AG04450 (cell line): ENCODE measurements at places on chromosomes 1 and 21.

DNA sequence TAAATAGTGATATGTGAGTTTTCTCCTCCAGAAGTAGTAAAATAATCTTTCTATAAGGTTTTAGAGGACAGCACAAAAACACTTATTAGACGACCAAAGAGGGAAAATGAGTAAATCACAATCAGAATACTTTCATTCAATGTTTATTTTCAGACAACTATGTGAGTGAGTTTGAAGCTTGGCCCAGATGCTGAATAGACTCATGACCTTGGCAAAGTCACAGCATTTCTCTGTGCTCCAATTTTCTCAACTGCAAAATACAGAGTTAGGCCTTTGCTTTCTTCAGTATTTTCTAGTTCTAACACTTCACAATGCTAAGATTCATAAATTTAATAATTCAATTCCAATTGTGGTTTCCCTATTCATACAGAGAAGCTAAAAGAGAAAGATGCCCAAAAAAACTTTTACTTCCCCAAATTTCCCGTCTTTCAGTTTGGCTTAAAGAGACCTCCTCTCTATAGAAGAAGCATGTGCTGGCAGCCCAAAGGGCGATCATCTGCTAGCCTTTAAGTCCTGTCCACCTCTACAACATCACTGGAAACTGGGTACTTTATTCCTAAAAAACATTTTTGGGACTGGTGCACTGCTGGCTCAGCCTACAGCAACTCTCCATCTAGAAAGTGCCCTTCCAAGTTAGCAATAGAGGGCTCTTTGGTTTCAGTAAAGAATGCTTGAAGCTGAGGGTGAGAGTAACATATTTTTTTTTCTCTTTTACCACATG, 116.8 kb upstream of the GORAB start:
- no peak for DNase-seq

DNA sequence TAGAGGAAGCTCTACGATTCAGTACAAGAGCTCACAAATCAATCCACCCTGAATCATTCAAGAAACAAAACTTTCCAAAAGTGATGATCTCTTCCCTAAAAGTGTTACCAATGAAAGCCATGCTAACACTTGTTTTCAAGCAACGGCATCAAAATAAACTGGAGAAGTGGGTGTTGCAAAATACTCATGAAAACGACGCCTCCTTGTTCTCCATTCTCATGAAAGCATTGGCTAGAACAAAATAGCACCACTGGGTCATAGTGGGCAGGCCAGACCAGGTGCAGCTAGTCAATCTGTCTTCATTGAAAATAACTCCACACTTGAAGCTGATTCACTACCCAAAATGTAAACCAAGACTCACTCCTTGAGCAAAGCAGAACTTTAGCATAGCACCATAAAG, 4.3 kb downstream of the TIAM1 start:
- no peak for DNase-seq

DNA sequence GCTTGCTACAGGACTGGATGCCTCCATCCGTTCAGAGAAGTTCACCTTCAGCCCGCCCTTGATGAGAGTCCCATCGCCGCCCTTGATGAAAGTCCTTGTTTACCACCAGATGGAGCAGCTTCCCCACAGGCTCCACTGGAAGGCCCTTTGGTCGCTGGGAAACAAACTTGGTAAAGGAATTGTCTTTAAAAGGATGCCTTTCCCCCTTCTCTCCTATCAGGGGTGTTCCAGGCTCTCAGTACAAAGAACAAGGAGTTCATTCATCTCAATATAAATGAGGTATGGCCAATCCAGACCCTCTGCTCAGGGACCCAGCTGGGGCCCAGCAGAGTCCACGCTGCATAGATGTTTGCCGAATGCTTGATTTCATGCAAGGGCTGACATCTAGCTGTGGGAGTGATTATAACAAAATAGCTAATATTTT, 50.8 kb downstream of the CAPN9 start:
- peak; percentile 52 for DNase-seq

DNA sequence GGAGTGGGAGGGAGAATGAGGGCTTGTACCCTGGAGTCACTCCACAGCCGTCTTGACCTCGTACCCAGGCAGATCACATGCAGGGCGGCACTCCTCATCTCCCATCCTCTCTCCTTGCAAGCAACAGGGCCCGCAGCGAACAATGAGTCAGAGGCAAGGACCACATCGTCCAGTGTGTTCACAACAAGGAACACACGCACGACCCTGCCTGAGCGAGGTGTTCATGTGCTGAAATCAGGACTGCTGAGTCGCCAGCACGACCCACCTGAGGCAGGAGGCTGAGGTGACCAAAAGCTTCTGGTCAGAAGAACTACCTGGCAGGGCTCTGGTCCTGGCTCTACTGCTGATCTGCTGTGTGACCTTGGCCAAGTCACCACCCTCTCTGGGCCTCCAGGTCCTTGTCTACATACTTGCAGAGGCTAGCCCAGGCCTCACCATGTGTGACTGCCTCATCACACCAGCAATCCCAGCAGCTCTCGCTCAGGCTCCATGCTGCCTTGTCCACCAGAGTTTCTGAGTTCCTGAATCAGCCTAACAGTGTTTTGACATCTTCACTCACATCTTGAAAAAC, 78.0 kb downstream of the SSBP3 start:
- DNase-seq = no peak

GRCh38 chr1:110760321-110760720, 85.6 kb upstream of the KCNA3 start:
- no peak for DNase-seq

DNA sequence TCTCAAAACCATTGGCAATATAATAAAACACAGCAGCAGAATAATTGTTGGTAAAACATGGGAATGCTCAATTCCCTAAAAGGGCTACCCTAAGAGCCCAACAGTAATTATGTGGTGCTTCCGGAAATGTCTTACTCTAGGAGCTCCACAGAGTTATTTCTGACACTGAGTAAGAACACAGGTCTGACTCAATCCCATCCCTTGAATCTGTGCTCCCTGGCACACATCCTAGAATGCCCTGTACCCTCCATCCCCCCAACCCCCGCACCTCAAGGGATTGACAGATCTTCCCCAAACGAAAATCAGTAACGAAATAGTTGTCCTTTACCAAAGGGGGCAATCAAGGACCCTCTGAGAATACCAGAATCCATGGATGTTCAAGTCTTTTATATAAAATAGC, 71.9 kb downstream of the SMYD2 start:
- DNase-seq = no peak

GRCh38 chr1:11929849-11930248, 3.6 kb upstream of the KIAA2013 start:
- no peak for DNase-seq

GRCh38 chr21:41965461-41966013, 11.7 kb upstream of the C2CD2 start:
- DNase-seq = no peak

DNA sequence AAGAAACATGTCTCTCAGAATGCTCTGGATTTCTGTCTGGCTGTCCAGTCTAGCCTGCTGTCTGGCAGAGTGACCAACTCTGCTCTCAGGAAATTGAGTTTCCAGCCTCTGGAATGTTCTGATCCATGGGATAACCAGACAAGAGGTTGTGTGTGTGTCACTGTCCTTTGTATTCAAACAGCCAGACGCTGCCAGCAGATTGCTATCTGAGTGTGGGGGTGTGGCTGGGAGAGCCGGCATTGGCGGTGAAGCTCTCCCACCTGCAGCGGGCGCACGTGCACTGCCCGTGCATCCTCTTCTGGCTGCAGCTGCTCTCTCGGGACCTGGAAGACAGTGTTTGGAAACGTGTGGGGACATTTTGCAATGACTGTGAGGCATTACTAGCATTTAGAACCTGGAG, 26.1 kb downstream of the PKP1 start:
- no peak for DNase-seq

- no peak for DNase-seq
Observed at GRCh38 chr1:94827434-94827833, 7.3 kb downstream of the SLC44A3 start.

GRCh38 chr1:30329263-30329753, 394.1 kb downstream of the MATN1 start:
- DNase-seq = no peak

- no peak for DNase-seq
Observed at GRCh38 chr1:202540448-202540847, 169.8 kb downstream of the SYT2 start.

GRCh38 chr1:109618661-109619575, 498 bp downstream of the GNAT2 start:
- no peak for DNase-seq

DNA sequence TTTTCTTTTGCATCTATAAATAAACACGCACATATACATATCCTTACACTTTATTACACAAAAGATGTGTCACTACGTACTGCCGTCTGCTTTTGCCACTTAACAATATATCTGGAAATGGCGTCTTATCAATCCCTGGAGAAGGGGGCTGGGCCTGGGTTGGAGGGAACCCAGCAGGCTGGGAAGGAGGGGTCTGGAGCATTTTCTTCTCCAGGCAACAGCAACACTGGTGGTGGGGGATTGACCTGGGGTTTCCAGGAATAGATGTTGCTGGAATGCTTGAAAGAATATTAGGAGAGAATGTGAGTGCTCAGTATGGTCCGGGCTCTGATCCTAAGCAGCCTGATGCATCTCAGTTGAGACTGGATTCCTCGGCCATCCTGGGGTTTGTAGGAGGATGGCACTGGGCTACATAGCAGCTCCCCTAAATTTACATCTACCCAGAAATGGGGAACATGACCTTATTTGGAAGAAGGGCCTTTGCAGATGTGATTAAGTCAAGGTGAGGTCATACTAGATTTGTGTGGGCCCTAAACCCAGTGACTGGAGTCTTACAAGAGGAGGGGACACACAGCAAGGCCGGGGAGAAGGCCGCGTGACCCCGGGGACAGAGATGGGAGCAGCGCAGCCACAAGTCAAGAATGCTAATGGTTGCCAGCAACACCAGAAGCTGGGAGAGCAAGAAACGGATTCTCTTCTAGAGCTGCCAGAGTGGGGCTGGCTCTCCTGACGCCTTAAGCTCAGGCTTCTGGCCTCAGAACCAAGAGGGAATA, 98.6 kb downstream of the SIK1 start:
- DNase-seq = no peak

DNA sequence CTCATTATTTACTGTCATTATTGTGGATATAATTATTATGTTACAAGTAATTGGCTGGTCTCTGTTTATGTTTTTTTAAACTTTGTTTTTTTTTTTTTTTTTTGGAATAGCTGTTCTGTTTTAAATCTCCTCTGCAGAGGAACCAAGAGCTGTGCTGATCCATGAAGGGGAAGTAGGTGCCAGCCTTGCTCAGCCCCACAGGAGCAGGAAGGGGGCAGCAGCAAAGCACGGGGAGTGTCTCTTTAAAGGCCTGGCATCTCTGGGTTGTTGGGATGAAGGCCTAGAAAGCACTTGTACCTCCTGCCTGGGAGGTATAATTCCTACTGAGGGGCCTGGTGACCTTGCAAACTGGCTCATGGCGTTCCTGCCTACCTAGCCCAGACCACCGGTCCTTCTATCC, 2.5 kb upstream of the GRHL3 start:
- no peak for DNase-seq

DNA sequence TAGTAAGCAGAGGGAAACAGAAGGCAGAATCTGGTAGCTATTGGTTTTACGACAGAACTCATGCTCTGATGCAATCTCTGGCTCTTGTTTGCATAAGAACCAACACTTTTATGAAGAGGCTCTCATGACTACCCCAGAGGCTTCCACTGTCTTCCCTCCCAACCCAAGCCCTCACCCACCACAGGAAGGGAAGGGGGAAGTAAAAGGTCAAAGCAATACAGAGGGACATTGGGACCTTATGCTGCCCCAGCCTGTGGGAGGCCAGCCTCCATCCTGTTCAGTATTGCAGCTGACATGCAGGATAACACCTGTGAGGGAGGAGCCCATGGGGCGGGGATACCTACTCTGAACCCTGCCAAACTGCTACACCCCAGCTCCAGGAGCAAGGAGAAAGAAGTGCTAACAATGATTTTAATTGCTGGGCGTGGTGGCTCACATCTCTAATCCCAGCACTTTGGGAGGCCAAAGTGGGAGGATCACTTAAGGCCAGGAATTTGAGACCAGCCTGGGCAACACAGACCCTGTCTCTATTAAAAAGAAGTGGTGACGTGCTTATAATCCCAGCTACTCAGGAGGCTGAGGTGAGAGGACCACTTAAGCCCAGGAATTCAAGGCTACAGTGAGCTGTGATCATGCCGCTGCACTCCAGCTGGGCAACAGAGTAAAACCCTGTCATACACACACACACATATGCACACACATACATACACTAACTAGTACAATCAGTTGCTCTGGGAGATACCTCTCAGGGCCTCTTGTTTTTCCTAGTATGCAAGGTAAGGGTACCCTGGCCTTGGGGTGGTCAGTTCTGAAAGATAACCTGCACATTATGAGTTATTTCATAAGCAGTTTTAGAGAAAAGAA, 9.5 kb downstream of the MR1 start:
- no peak for DNase-seq

- no peak for DNase-seq
Observed at GRCh38 chr1:6134206-6134605, 45.9 kb downstream of the CHD5 start.

DNA sequence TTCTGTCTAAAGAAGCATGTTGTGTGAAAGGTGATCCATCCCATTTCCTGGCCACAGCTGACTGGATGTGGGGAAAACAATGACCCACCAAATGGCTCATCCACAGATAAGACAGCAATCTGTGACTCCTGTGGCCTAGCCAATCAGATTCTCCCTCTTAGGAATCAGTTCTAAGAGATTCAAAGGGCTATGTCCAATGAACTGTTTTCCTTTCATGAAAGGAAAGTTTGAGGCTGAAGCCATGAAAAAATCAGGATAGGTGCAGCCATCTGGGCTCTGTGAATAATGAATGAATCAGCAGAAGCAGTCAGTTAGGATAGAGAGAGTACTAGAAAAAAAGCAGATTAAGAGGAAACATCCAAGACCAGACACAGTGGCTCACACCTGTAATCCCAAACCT, 164.7 kb downstream of the NRIP1 start:
- no peak for DNase-seq

DNA sequence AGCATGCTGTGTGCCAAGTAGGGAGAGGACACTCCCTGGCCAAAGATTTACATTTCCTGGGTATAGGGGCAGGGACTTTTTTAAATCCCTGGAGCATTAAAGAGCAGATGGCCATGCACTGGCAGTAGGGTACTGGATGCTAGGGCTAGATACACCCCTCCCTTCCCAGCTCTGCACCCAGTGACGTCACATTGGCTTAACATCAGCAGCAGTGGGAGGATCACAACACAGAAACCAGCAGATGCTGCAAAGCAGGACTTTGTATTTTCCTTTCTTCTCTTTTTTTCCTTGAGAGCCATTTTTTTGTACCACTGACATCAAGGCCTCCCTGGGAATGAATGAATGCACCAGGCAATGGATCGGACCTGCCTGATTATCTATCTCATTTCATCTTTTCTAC, 243.0 kb downstream of the KAZN start:
- DNase-seq = no peak
